ENCODE measurements at places on chromosomes 12 and 14. TPM values are rescaled to one million over a fixed set of nuclear protein-coding genes. Genes with fewer than 3 reads are reported as not detected.

The E2F7 gene
- 0.16 TPM for polyA plus RNA-seq

The KLHDC1 gene
- polyA plus RNA-seq, result 3.3 TPM

The OR4E2 gene
- polyA plus RNA-seq, result not detected

The PARPBP gene
- polyA plus RNA-seq, result 2.5 TPM

The CD163 gene
- polyA plus RNA-seq, result 6.0 TPM

The NFATC4 gene
- not detected for polyA plus RNA-seq

The MSI1 gene
- not detected for polyA plus RNA-seq

The ERGIC2 gene
- polyA plus RNA-seq, result 37.5 TPM

GRCh38 chr12:108605000-108605689 is 7.3 kb upstream of the TMEM119 start:
- no peak for DNase-seq

DNA sequence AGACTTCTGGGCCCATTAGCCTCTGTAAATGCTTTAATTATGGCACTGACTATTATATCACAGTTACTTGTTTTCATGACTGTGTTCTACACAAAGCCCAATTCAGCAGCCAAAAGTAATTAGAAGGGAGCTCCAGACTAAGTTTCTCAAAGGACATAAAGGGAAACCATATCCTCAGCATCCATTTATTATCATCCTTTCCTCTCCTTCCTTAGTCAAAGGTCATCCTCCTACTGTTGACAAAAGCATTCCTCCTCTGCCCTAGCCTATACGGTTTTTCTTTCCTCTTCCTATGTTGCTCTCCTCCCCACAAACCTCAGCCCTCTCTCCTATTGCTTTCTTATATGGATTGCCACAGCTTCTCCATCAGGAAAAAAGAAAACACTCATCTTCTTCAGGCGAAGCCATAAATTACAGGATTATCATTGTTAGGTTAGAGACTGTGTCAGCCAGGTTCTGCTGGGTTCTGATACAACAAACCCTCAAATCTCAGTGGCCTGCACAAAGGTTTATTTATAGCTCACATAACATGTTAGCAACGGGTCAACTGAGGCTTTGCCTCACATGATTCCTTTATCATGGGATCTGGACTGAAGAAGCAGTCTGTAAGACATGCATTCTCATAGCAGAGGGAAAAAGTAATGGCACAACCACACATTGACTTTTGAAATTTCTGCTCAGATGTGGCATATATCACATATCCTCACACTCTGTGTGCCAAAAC is 207.2 kb downstream of the SLC5A8 start:
- DNase-seq, result no peak

DNA sequence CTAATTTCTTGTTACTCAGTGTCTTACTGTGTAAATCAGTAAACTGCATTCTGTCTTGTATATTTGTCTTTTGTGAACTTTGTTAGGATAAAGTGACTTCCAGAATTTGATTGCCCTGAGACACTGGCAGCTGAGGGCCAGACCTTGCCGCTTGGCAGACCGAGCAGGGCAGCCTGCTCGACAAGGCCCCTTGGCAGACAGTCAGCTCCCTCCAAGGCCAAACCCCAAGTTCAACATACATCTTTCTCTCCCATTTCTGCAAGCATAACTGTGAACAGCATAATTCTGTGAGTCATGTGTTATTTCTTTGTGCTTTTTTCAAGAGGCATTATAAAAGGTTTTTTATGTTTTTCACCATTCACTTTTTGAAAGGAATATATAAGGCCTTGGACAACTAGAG is 39.2 kb upstream of the BMAL2 start:
- no peak for DNase-seq

DNA sequence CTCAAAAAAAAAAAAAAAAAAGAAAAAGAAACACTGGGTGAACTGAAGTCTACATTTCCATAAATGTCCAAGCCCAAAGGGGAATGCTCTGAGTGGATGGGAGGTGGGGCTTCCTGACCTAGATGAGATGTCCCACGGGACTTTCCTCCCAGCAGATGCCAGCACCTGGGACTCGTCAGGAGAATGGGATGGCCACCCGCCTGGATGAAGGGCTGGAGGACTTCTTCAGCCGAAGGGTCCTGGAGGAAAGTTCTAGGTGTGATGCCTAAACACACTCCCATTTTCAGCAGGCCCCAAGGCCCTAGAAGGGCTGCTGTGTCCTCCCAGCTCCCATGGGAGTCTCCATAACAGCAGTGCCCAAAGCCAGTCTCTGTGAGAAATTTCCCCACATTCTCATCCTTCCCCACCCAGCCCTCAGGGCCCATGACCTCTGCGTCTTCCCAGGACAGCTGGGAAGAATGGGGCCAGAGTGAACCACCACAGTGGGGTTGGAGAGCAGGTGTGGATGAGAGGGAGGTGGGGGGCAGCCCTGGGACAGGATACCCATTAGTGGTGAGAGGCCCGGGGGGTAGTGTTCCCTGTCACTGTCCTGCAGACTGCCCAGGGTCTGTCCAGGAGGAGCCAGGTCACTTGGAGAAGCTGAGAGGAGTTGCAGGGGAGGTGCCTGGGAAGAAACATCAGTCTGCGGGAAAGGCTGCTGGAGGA is 7.1 kb upstream of the CPNE6 start:
- DNase-seq, result no peak

GRCh38 chr12:607541-608001 is 55.7 kb downstream of the NINJ2 start:
- DNase-seq, result no peak

DNA sequence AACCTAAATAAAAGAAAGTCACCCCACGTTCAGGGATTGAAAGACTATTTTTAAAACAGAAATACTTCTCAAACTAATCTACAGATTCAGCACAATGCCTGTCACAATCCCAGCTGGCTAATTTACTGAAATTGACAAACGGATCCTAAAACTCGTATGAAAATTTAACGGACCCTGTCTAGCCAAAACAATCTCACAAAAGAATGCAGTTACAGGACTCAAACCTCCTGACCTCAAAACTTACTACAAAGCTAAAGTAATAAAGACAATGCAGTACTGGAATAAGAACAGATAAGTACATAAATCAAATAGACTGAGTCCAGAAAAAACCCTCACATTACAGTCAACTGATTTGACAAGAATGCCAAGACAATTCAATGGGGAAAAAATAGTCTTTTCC is 48.8 kb downstream of the IPO8 start:
- no peak for DNase-seq

DNA sequence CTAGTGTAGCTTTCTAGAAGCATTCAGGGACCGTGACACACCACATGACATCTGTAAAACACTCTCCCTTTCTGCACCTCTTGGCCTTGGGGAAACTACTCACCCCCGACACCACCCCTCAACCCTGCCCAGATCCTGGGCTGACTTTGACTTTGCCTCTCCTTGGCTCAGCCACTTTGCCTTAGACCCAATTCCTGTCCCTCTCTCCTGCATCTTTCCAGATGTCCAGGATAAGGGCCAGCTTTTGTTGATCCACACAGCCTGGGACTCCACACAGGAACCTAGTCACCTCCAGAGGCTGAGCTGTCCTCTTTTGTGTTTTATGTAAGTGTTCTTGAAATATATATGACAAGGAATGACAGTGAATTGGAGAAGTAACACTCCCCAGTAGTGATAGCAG is 153.7 kb upstream of the PLXNC1 start:
- no peak for DNase-seq

DNA sequence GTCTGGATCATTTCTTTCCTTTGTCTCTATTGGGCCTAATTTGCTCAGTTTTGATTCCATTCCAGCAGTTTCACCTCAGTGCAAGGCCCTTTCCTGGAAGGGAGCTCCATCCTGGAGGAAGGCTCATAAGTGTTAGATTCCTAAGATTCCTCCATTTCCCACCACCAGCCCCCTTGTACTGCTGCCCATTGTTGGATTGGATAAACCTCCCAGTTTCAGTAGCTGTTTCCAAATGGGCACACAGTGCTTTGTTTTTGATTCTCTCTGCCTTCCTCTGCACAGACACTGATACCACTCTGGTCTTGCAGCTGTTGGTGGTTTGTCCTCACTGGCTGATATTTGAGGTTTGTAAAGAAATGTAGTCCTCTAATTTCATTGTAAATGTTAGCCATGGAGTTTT is 158.9 kb downstream of the SLC15A5 start:
- DNase-seq, result no peak

GRCh38 chr12:2682296-2683251 is 112.2 kb upstream of the FKBP4 start:
- DNase-seq, result peak; percentile 38

DNA sequence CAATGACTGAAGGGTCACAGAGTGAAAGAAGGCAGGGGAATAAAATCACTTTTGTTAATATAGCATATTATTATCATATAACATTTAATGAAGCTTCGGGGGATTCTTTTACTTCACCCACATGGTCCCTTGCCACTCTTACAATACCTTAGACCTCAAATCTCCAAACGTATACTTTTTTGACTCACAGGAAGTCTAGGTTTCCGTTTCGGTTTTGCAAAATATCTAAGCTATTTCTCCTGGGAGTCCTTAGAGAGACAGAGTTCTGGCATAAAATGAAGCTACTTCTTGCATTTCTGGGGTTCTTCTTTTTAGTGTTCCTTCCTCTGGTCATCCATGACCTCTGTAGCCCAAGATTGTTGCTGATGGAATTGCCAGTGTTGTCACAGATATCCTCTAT is 590.5 kb upstream of the ATP2B1 start:
- no peak for DNase-seq

GRCh38 chr12:124827588-124828184 is 36.0 kb downstream of the SCARB1 start:
- DNase-seq, result no peak

DNA sequence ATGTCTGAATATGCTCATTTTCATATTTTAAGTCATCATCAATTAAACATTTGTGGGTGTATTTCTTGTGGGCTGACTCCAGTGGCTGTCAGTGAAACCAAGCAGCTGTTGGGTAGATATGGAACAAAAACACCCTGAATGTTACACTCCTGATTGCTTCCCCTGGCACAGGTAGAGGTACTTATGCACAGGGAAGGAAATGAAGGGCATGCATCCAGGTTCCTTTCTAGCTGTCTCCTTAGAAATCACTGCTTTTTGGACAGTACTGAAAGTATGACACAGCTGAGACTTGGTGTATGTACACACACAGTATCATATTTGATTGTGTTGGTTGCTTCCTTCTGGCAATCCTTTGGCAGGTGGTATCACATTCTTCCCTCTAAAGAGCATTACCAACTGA is 1006.7 kb downstream of the DIO2 start:
- no peak for DNase-seq

- peak; percentile 79 for DNase-seq
These were observed 21.2 kb downstream of the PRPF40B start for GRCh38 chr12:49644620-49644994.

- no peak for DNase-seq
These were observed 72.2 kb downstream of the EID3 start for GRCh38 chr12:104375775-104376174.

DNA sequence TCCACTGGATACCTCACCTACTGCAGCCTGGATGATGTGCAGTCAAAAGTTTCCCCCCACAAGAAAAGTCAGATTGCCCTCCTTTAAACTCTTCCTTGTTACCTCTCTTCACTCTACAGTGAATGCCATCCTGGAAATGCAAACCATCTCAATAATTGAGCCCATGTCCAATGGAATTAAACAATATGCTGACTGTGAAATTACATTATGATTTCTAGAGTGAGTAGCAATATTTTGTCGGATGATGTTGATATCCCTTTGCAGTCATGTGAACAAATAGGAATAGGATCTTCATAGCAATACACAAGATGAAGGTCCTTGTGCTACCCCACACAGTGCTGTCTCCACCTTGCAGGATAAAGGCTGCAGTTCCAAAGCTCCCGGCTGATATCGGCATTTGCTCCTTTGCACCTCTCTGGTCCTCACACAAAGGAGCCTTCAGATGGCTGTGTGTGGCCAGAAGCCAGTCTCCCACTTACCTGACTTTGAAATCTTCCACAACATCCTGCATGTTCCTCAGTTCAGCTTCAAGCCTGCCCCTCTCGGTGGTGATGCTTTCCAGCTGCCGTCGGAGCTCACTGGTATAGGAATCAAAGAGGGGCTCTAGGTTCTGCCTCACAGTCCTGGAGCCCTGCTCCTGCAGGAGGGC is 1.5 kb downstream of the KRT75 start:
- DNase-seq, result no peak

DNA sequence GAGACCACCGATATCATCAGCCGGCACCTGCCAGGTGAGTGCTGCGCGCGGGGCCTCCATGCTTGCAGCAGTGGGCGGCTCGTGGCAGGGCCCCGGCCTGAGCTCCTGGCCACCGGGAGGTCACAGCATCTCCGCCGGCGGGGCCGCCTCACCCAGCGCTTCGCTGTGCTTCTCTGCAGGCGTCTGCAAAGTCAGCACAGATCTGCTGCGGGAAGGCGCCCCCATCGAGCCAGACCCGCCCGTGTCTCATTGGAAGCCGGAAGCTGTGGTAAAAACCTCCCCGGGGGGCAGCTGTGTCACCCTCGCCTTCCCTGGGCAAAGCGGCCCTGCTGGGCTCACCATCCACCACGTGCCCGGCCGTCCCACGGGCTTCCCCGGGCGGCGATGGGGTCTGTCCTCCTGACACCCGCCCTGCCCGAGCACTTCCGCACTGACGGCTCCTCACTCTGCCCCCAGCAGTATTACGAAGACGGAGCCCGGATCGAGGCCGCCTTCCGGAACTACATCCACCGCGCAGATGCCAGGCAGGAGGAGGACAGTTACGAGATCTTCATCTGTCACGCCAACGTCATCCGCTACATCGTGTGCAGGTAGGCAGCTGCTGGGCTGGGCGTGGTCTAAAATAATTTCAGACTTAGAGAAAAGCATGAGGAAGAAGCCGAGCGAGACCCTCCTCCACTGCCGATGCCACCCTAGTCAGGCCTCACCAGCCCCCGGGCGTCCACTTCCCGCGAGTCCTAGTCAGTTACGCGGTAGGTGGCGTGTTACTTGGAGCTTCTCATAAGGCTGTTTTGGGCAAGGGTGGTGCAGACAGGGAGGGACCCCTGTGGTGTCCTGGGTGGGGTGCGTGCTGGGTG is 7.1 kb downstream of the PGAM5 start:
- no peak for DNase-seq

- DNase-seq, result no peak
These were observed 453.7 kb upstream of the RGS6 start for GRCh38 chr14:71478542-71478941.

DNA sequence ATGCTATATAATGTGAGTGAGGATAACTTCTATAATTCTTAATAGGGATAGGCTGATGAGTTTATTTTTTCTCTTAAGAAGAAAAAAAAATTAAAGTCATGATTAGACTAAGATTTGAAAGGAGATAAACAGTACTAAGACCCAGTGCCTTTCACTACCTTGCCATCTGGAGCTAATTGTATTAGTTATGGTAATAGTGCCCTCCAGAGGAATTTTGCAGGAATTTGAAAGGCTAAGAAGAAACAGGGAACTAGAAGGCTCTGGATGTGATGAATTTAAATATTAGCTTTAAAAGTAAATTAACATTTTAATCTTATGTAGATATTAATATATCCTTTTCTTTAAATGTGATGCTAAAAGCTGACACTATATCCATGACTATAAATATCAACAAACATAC is 36.6 kb upstream of the PIK3C2G start:
- DNase-seq, result no peak

GRCh38 chr12:130879212-130879686 is 7.4 kb downstream of the RAN start:
- no peak for DNase-seq

DNA sequence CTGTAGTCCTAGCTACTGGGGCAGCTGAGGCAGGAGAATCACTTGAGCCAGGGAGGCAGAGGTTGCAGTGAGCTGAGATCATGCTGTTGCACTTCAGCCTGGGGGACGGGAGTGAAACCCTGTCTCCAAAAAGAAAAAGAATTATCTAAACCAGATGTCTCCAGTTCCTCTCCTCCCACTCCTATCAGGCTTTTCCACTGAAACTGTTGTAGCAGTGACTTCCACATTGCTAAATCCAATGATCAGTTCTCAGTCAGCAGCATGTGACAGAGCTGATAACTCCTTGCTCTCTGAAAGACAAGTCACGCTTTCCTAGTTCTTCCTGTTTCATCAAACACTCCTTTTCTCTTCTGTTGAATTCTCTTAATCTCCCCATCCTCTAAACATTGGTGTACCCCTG is 8.6 kb downstream of the SLC38A6 start:
- no peak for DNase-seq

Measured in immature natural killer cell (primary cell).